ENCODE measurements at places on chromosomes 2 and 18.

DNA sequence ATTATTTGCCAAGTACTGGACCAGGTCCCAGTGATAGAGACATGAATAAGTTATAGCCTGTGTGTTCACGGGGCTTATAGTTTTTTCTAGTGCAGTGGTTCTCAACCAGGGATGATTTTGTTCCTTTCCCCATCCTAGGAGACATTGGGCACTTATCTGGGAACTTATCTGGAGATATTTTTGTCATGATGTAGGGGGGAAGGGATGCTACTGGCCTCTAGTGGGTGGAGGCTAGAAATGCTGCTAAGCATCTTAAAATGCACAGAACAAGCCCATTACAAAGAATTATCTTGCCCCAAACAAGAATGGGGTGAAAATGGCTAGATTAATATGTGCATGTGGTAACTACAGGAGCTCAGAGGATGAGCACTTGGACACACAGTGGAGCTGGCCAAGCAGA lies 75.2 kb downstream of the KLHL29 start:
- no peak for DNase-seq

DNA sequence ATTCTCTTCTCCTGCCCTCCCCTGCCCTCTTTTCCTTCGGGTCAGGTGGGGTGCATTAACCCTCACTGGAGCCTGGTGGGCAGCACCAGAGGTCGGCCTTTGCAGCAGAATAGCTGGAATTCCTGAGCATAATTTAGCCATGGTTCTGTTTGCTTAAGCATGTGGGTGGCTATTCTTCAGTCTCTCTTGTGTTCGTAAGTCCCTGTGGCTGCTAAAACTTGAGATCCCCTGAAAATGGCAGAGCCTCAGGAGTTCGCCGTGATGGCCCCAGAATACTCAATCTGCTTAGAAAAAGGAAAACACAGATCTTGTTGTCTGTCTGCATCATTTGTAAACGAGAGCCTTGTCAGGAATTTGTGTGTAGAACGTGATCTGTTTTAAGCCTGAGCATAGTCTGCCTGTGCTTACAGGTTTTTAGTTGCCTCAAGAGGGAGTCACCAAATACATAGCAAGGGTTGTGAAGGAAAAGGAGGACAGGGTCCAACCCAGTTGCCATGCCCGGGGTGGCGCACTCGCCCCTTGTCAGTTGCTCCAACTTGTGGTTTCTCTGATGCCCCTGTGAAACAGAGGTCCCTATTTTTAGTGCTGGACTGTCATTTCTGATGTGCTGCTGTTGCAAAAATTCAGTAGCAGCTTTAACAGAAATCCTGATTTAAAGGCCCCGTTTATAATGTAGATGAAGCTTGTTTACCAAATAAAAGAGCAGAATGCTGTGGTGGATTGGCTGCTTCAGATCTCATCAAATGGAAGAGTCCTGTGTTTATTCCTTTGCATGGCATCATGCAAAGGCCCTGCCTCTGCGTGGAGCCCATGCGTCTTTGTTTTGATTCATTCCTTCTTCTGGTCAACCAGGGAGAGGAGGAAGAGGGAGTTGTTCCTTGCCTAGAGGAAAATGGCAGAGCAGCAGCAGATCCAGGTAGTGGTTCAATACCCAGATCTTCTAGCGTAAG lies 74.8 kb downstream of the WDSUB1 start:
- no peak for DNase-seq

- no peak for DNase-seq
Observed at GRCh38 chr2:49248506-49248905, 94.2 kb upstream of the FSHR start.

DNA sequence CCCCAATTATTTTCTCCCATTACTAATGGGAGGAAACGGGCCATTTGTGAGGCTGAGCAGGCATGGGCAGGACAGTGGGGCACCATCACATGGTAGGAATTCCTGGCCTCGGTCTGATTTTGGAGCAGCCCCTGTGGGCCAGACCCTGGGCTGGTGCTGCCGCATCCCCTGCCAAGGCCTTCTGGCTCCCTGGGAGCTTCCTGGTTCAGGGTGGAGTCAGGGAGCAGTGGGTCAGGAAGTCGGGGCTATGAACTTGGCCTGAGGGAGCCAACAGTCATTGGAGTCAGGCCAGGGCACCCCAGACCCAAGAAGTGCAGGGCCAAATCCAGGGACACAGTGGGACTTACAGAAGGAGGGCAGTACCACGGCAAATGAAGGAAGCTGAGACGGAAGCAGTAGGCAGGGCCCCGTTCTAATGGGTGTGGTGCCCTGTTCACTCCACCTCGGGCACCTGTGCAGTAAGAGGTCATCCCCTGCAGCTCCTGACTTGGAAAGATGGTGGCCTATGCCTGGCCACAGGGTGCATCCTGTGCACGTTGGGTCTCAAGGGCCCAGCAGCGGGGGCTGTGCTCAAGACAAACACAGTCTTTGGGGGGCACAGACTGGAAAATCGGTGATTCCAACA lies 328.1 kb downstream of the SMAD2 start:
- no peak for DNase-seq

GRCh38 chr18:40546875-40547274 lies 1408.2 kb upstream of the PIK3C3 start:
- DNase-seq: no peak

DNA sequence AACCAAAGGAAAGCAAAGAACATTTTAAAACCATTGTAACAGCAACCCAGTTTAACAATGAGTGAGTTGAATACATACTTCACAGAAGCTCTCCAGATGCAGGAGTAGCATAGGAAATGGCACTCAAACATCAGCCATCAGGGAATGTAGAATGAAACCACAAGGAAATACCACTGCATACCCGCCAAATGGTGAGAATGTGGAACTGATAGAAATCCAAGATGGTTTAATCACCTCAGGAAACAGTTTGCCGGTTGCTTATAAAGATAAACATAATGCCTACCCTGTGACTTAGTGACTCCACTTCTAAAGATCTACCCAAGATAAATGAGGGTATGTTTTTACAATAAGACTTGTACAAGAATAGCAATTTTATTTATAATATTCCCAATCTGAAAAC lies 132.0 kb downstream of the GALNT1 start:
- DNase-seq: no peak

GRCh38 chr18:54608028-54608642 lies 17.1 kb downstream of the DYNAP start:
- DNase-seq: no peak

- DNase-seq: no peak
Observed at GRCh38 chr2:54254180-54254579, 1.8 kb downstream of the TSPYL6 start.

- no peak for DNase-seq
Observed at GRCh38 chr2:239750929-239751678, 274.0 kb downstream of the NDUFA10 start.

- no peak for DNase-seq
Observed at GRCh38 chr2:98822301-98823164, 91.6 kb upstream of the MGAT4A start.

DNA sequence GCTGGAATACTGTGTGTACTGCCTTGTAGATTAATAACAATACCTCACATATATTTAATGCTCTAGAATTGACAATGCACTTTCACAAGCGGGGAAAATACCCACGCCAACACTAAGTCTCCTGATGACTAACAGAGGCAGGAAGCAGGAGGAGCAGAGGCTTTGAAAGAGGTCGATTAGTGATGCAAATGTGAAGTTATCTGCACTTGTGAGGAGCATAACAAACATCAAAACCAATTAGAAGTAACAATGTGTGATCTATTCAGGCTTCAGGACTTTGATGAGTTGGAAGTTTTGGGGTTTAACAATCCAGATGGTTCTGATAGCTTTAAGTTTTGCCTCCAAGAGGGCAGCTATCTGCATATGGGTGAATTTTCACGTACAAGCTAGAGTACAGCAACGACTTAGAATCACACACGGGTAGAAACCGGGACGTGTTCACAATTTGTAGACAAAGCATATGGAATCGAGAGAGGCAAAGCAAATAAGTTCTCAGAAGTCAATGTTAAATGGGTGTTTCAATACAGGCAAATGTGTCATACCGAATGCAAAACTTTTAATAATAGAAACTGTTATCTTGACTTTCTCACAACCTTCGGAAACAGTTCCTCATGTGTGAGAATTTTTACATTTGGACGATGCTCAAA lies 114.5 kb downstream of the METTL8 start:
- DNase-seq: no peak

GRCh38 chr18:10453806-10454680 lies at the start of gene APCDD1:
Gene APCDD1, plus strand, starts transcription at chr18:10454635. Its CDS starts 347 bp downstream, at chr18:10454982.
- DNase-seq: no peak

DNA sequence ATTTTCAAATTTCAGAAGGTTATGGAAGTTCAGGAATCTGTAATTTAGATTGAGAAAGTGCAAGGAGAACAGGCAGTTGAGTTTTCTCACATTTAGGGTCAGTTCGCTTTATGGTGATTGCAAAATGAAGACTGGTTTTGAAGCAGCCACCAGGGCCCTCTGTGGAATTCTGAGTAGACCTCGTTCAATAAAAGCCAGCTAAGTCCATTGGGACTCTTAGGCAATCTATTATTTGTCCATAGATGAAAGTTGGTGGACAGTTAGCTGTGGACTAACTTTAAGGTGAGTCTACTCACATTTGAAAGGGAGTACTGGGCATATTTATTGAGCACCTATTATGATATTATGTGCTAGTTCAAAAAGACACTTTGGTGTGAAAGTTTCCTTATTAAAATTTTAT lies 266.3 kb upstream of the LINC00305 start:
- DNase-seq: no peak

DNA sequence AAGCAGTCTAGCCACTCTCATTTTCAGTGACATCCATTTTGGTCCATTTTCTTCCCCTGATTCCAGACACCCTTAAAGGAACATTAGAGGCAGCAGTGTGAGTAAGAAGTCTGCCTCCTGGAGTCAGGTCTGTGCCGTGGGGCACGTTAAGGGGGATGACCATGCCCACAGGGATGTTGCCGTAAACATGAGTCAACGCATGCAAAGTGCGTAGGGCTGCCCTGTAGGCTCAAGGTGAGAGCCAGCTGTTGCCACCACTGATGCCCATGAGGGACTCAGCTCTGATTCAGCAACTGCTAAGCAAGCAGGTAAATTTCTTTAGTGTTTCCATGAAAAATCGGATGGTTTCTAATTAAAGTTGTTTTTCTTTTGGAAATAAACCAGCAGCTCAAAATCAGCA lies 61.4 kb upstream of the TFCP2L1 start:
- no peak for DNase-seq

DNA sequence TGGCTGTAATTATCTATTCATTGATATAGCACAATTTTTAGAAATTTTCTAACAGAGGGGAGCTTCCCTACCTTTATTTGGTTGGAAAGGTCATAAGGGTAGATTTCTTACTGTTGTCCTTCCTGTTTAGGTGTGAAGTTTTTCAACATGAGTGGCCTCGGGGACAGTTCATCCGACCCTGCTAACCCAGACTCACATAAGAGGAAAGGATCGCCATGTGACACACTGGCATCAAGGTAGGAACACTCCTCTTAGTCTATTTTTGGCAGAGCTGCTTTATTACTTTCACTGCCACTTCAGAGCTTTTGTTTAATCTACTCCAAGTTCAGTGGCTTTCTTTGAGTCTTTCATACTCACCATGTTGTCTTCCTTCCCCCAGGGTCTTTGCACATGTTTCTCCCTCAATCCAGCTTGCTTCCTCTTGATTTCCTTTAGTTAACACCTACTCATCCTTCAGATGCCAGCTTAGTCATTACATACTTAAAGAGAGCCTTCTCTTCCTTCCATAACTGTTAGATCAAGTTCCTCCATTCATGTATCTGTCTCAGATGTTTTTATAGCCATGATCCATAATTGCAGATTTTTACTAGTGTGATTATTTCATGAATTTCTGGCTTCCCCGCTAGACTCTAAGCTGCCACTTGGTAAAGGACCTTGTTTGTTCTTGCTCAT lies 134.5 kb downstream of the PTRHD1 start:
- no peak for DNase-seq

DNA sequence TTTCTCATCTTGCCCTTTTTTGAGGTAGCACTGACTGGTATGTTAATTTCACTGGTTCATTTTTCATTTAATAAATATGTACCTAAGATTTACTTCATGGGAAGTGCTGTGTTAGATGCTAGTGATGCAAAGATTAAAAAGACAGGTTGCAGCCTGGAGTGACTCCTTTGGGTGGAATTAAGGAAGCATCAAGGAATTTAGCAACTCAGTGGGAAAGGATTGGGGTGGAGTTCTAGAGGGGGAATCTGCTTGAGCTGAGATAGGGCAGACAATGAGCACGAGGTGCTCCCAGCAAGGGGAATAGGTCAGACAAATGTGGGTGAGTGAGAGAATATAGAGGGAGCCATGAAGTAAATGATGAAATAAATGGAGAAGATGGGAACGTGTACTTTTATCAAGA lies 57.0 kb downstream of the LYPD6 start:
- DNase-seq: no peak

GRCh38 chr2:175576875-175577274 lies 395.4 kb upstream of the ATP5MC3 start:
- no peak for DNase-seq

DNA sequence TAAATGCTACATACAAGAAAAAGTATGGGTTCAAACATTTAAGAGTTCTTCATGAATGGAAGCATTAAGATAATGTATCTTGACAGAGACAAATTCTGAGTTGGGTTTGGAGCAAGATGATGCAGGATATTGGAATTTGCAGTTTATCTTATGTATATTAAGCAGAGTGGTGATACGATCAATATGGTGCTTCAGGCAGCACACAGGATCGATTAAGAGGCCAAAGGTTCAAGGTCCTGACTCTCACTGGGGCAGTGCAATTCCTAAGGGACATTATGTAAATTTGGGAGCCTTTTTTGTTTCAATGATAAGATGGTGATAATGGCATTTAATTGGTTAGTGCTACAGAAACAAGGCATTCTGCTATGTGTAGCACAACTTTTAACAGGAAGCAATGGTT lies 381.9 kb downstream of the KCNJ3 start:
- no peak for DNase-seq

DNA sequence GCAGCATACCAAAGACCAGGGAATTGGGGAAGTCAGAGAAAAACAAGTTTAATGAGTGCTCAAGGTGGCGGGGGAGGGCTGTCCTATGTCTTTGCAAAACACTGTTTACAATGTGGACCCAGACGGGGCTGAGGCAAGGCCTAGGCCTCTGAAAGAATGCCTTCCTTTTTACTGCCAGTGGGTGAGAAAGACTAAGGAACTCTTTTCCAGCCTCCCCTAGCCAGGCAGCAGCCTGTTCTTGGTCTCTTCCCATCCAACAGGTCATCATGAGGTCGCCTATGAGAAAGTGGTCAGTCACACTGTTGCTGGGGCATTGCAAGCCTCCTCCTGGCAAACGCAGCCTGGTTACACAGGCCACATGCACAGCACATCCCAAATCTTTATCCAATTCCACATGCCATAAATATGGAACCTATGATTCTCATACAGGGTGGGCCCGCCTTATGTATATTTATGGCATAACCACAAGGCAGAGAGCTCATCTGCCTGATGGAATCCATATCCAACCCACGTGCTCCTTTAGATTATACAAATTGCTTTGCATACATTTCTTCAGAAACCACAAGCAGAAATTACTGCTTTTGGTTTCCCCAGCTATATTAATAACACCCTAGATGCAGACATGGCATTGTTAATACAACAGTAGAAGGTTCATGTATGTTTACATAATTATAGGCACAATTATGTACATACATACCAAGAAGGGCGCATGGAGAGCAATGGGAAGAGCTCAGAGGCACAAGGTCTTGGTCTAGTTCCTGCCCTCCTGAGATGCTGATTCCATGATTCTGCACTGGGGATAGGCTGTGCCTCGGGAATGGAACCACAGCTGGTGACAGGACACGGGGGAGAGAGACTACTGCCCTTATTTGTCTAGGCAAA lies 48.6 kb downstream of the NRP2 start:
- DNase-seq: no peak
